ENCODE measurements at places on chromosomes 4 and X.

DNA sequence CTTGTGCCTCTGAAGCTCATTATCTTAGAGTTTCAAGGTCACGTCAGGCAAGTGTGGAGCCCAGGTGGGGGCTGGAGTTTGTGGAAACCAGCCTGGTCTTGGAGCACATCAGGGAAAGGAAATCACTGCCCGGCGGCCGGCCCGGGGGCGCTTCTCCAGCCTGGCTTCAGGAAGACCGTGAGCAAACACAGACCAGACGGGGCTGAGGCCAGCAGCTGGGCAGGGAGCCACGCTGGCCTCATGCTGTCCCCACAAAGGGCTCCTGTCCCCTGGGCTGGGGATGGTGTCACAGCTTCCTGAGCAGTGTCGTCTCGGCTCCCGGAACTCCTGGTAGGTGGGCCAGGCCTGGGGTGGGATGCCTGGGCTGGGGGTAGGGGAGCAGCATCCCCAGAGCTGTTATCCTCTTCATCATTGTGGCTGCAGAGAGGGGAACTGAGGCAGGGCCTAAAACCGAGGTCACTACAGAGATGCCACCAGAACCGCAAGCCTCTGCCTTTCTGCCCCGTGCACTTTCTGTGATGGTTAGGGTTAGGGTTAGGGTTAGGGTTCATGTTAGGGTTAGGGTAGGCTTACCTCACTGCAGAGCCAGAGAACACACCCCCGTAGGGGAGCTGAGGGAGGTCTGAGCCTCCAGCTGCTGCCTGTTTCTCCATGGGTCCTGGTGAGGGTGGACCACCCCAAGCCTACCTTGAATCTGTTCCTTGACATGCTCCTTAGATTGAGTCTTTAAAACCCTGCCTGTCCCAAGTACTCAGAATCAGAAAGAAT lies 77.5 kb downstream of the HTRA3 start:
- DNase-seq, result no peak

- no peak for DNase-seq
Observed at GRCh38 chr4:108045687-108046024, 56.0 kb downstream of the HADH start.

DNA sequence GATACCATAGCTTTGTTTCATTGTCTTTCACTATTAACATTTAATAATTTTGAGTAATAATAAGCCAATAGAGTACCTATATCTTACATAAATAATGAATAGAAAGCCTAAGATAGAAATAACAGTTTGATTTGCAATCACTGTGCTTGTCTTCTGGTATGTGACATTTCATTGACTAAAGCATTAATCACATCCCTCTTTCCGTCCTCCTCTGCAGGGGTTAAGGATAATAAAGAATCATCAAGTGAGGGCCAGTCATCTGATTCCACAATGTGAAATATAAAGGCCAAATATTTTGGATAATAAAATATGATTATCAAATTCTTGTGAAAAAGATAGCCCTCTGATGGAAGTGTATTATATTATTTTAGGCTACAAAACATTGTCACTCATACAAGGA lies 2073.4 kb downstream of the ARAP2 start:
- DNase-seq, result no peak

- no peak for DNase-seq
Observed at GRCh38 chr4:100086766-100087431, 103.4 kb downstream of the DDIT4L start.

DNA sequence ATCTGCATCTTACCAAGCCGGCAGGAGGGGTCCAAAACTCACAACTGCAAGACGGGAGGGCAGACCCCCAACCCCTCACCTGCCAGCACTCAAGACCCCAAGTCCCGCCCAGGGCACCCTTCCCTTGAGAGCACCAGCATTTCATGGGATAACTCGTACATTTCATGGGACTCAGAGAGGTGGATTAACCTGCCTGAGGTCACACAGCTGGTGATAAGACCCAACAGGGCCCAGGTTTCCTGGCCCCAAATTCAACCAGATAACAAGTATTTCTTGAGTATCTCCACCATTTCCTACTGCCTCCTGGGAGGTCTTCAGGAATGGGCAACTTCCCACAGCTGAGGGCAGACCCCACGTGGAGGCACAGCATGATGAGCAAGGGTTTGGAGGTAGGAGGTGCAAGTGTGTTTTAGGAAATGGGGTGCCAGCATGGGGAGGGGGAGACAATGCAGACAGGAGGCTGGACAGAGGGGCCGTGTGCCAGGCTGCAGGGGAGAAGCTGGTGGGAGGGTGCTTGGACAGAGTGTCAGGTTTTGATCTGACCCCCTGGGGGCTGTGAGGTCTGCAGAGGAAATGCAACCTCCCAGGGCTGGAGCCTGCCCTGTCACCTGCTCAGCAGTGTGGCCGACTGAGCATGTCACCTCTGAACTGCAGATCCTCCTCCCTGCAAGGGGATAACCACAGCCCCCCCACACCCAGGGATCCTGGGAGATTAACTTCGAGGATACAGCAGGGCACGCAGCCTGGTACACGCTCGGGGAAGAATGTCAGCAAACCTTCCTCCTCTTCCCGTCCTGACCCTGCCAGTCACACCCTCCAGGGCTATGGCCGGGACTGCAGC lies 4.4 kb downstream of the ADRA2C start:
- no peak for DNase-seq

DNA sequence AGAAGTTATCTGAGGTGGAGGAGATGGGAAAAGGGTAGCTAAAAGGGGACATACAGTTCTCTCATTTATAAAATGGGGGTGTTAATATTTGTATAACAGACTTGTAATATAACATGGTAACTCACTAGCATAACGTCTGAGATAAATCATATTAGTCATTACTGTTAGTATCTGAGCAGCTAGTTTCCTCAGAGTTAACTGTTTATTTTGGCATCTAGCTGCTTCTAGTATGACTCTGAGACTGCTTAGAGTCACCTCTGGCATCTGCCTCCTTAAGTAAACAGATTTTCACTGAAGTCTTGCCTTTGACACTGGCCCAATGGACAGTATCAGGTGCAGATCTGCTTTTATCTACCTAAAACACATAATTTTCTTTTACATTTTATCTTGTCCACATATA lies 58.1 kb downstream of the SLC30A9 start:
- DNase-seq, result no peak

GRCh38 chrX:13293700-13294099 lies 26.2 kb downstream of the ATXN3L start:
- DNase-seq, result peak; percentile 86

DNA sequence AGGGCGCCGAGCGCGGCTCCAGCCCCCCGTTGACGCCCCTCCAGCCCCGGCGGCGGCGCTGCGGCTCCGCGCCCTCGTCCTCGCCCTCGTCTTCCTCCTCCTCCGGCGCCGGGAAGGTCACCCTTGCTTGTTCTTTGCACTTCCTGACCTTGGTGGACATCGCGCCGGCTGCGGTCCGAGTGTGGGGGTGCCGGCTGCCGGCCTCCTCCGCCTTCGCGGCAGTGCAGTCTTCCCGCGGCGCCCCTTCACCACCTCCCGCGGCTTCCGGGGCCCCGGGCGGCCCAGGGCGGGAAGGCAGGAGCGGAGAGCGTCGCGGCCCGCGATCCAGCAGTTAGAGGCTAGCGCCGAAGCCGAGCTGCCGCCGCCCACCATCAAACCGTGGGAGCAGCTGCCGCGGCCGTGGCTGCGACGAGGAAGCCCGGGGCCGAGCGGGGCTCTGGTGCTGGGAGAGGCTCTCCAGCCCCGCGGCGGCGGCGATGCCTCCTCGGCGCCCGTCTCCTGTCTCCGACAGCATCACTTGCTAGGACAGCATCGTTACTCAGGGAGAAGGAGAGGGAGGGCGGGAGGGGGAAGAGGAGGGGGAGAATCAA lies at the start of gene TRPC3:
TSS of gene TRPC3 (minus strand) at position 540 of the 590 bp plus-strand sequence. CDS start at position 160, 380 bp downstream.
- DNase-seq, result no peak

Data from NCI-H1436 (cell line).